ENCODE measurements at places on chromosomes 2 and 18.

DNA sequence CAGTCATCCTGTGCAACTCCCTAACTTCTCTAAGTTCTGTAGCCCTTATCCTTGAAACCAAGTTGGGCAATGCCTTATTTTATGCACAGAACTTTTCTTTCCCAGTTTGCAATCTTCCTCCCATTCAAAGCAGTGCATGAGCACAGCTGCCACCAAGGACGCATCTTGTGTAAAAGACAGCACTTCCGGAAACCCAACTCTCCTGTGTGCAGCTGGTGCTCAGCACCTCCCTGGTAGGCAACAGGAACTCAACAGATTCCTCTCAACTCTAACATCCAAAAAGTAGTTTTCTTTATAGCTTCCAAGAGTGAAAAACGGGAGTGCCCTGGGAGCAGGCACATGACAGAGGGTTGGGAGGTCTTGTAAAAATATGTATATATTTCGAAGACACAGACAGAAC is 2.2 kb downstream of the TMEM18 start:
- no peak for DNase-seq

DNA sequence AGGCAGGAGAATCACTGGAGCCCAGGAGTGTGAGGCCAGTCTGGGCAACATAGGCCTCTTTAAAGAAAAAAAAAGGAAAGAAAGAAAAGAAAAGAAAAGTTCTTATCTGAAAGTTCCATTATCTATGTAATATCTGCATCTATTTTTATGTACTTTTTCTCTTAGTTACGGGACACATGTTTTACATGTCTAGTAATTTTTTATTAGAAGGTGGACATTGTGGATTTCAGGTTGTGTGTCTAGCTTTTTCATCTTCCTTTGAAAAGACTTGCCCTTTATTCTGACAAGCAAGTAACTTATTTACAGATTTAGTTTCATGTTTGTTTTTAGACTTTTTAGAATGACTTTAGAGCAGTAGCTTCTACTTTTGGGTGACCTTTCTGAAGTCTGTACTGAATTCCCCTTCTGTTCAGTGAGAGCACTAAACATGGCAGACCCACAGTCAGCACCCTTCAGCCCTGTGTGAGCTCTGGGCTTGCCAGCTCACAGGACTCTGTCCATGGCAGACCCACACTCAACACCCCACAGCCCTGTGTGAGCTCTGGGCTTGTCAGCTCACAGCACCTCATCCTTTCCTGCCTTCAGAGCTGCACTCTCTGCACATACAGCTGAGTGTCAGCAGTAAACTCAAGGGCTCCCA is 17.5 kb downstream of the TRAPPC12 start:
- no peak for DNase-seq

GRCh38 chr2:64779117-64779690 is 125.5 kb upstream of the SERTAD2 start:
- no peak for DNase-seq

GRCh38 chr2:29495536-29496060 is 380.4 kb downstream of the CLIP4 start:
- no peak for DNase-seq

DNA sequence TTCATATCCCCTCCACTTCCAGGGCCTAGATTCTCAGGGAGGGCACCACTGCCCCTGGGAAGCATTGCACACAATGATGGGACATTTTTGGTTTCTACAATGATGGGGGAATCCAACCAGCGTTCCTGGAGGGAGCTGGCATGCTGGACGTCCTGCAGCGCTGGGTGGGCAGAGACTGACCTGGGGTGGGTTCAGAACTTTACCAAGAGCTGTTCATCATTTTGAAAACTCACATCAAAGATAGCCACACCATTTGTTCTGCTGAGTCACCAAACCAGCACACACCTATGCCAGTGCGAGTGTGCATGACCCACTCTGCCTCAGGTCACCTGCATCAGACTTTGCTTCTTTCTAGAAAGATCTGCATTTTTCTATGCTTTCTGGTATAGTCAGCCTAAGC is 14.1 kb upstream of the ARMC9 start:
- DNase-seq: no peak

DNA sequence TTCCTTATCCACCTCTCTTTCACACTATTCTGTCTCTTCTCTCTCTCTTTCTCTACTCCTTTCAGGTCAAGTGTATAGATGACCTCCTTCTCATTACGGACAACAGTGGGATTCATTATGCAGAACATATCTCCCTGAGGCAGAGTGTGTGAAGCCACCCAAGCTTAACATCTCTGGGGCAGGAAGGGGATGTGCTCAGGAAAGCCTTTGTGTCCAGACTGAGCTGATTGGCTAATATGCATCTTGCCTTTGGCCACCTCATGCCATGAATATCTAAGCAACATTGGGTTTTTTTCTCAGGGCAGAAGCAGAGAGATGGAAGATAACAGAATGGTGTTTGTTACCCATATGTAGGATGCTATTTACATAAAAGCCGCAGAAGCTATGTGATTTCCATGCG is 211.4 kb upstream of the LRRTM1 start:
- peak; percentile 22 for DNase-seq

GRCh38 chr2:236667526-236667925 is 97.9 kb downstream of the ACKR3 start:
- DNase-seq: no peak

- DNase-seq: no peak
These were observed 28.3 kb downstream of the BARD1 start for GRCh38 chr2:214781226-214781625.

GRCh38 chr2:8506746-8507145 is 175.1 kb upstream of the ID2 start:
- DNase-seq: no peak

- DNase-seq: no peak
These were observed 22.1 kb upstream of the MAT2A start for GRCh38 chr2:85516653-85517389.

GRCh38 chr2:157825885-157826284 is 50.2 kb downstream of the ACVR1 start:
- no peak for DNase-seq

DNA sequence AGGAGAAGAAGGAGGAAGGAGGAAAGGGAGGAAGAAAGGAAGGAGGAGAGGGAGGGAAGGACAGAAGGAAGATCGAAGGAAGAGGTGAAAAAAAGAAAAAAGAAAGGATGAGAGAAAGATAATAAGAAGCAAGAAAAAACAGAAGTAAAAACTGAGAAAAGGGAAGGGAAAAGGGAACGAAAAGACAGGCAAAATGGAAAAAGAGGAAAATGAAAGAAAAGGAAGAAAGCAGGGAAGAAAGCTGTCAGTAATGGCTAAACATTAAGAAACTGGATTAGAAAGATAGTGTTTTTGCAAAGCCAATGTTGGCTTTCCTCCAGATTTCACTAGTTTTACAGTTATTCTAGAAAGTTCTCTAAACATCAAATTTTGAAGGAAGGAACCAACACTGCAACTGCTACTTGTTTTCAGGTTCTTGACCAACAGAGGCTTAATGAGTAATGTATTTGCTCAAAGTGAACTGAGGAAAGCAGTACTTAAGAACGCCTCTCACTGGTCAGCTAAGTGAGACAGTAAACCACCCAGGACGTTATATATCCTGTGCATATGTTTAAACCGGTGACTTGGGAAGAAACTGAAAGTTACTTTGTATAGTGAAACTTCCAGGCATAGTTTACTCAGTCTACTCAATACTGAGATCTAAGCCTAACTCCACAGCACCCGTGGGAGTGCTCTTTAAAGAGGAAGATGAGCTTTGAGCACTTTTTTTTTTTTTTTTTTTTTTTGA is 286.2 kb upstream of the TRIB2 start:
- DNase-seq: no peak

- no peak for DNase-seq
These were observed 175.9 kb downstream of the NR4A2 start for GRCh38 chr2:156156580-156156979.

DNA sequence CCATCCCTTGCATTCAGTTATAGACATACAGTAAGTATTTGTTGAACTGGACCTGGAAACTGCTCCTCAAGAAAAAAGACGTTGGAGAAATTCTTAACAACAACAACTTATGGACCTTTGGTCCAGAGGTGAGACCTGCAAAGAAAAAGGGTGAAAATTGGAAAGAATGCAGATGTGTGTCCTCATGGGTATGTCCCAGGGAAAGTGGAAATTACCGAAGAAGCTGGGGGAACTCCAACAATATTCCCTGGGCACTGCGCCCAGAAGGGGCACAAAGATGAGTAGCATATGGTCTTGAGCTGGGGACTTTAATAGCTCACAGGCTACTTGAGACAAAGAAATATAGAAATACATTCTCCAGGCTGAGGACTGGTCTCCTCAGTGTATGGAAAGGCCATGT is 35.5 kb upstream of the YWHAQ start:
- no peak for DNase-seq

DNA sequence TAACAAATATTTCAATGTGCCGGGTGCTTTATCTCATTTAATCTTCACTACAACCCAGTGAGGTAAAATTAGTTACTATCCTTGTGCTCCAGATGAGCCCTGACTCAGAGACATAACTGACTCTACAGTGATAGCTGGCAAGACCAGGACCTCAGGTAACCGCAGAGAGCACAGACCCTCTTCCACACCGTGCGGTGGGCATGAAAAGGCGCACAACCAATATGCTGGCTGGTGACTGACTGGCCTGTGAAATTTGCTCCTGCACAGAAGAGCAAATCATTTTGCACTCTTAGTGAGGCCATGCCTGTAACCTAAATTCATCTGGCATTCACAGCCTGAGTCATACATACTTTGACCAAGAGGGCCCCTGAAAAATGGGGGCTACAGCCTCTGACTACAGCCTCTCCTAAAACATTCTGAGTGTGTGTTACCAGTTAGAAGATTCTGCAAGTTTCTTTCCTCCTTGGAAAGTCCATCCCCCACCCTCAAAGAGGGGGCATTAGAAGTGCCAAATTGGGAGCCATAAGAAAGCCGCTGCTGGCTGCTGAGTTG is 22.4 kb upstream of the MSGN1 start:
- DNase-seq: no peak
